Activated T-helper 17 cell treated with anti-CD3 and anti-CD28 coated beads, Interleukin-2, amount 50 U/mL, for 72 hours (primary cell): ENCODE measurements at places on chromosomes 5 and 9.

DNA sequence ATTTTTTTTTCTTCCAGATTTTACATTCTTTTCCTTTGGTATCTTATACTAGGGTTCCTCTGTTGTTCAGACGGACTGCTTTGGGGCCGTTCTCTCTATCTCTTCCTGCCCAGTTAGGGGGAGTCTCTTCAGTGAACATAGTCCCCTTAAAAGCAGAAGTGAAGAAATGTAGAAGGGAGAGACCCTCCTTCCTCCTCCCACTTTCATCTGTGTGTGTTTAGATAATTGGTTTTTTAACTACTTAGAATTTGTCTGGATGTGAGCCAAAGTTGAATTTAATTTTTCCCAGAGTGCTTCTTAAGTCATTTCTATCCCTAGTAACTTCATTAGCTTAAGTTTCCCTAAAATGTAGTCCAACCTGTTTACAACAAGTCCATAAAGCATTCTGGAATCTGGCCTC, 167.5 kb downstream of the HACD4 start:
- no peaks in the 10 kb centered on the region for H3K4me1 ChIP-seq
- no peak overlapping the region for H3K27ac ChIP-seq
- no peak overlapping the region for H3K4me3 ChIP-seq
- peaks cover 16% of the 10 kb centered on the region for H3K36me3 ChIP-seq
- ATAC-seq, result no peak

- H3K4me3 ChIP-seq, result no peak overlapping the region
- peak overlapping the region; percentile 28 for H3K27ac ChIP-seq
- no peaks in the 10 kb centered on the region for H3K4me1 ChIP-seq
- H3K36me3 ChIP-seq, result peaks cover 27% of the 10 kb centered on the region
Observed at GRCh38 chr9:35776018-35776417, 15.4 kb upstream of the NPR2 start.

DNA sequence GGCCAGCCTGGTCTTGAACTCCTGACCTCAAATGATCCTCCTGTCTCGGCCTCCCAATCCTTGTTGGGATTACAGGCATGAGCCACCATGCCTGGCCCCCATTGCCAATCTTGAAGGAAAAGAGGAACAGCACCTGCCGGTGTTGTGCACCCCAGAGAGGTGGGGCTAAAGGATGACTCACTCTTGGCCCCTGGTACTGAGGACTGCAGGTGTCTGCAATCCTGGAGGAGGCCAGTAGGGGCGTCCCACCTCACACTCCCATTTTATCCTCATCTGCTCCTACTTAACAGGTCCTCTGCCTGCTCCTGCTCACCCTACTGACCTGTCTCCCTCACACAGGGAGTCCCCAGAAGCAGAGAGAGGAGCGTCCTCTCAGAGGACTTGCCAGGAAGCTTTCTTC, 390.4 kb downstream of the ARHGEF28 start:
- H3K27ac ChIP-seq, result no peak overlapping the region
- H3K4me1 ChIP-seq, result no peaks in the 10 kb centered on the region
- H3K27me3 ChIP-seq, result peaks cover 33% of the 10 kb centered on the region
- H3K4me3 ChIP-seq, result no peak overlapping the region

- H3K27ac ChIP-seq, result no peak overlapping the region
- H3K27me3 ChIP-seq, result no peaks in the 10 kb centered on the region
- H3K36me3 ChIP-seq, result no peaks in the 10 kb centered on the region
- H3K4me3 ChIP-seq, result no peak overlapping the region
- ATAC-seq, result no peak
Observed at GRCh38 chr5:42881416-42882117, 69.9 kb upstream of the SELENOP start.

DNA sequence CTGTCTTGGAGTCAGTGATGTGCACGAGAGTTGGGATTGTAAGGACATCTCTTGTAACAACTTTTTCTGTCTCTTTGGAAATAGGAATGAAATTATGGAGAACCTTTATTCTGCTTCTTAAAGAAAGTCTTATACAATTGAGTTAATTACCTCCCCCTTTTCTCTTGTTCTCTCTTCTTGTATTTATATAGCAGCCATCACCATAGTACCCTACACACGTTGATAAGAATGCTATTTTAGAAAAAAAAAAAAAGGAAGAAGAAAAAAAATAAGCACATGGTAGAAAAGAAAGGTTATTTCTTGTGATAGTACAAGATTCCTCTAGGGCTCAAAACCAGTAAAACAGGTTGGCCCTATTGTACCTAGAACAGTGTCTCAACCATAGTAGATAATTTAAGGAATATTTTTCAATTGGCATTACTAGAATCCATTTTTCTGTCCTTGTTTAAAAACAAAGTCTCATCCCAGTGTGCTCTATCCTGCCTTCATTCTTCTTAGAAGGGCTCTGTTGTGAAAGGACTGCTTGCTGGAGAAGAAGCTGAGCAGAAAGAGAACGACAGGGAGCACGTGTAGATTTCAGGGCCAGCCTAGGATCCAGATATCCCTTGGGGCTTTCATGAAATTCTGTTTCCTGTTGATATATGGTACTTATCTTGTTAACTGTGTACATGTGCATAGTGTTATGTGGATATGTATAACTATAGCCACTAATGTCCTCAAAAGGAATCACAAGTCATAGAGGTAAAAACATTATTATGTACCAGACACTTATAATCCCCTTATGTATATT, 392.3 kb upstream of the MEF2C start:
- no peak overlapping the region for H3K4me3 ChIP-seq
- ATAC-seq, result no peak
- H3K4me1 ChIP-seq, result no peaks in the 10 kb centered on the region
- no peak overlapping the region for H3K27ac ChIP-seq
- H3K36me3 ChIP-seq, result no peaks in the 10 kb centered on the region

GRCh38 chr5:121870489-121870888, 18.8 kb downstream of the FTMT start:
- H3K4me1 ChIP-seq, result no peaks in the 10 kb centered on the region
- no peak for ATAC-seq
- H3K36me3 ChIP-seq, result no peaks in the 10 kb centered on the region
- H3K4me3 ChIP-seq, result no peak overlapping the region
- no peak overlapping the region for H3K27ac ChIP-seq

DNA sequence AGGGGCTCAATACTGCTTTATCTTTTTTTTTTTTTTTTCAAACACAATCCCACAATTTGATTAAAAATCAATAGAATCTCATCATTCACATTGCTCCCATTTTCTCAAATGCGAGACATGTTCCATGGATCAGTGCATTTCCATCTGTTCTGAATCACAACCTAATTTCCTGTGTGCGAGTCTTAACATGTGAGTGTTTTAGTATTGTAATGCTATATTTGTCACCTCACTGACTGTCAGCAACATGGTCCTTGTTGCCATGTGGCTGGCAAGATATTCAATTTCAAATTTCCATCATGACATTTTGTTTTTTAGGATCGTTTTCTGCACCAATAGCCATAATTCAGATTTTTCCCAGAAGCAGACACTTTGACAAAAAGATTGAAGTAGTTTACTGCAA, 233.2 kb upstream of the PRDM9 start:
- no peak overlapping the region for H3K27ac ChIP-seq
- no peak for ATAC-seq
- H3K4me3 ChIP-seq, result no peak overlapping the region
- H3K4me1 ChIP-seq, result no peaks in the 10 kb centered on the region
- no peaks in the 10 kb centered on the region for H3K36me3 ChIP-seq
- no peaks in the 10 kb centered on the region for H3K27me3 ChIP-seq

DNA sequence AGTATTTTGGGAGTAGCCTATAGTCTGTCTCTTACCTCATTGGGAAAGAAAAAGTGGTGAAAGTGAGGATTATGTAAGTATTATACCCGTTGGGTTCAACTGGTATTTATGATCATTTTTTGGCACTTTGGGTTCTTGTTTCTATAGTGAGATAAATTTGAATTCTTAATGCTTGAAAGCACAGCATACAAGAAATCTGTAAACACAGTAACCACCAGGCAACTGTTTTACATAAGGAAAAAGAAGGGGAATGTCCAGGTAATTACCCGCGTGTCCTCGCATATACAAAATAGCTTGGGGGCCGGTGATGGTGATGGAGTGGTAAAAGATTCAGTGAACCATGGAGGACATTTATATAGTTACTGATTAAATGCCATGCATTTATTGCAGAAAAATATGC, 60.5 kb downstream of the BASP1 start:
- H3K36me3 ChIP-seq, result no peaks in the 10 kb centered on the region
- H3K4me1 ChIP-seq, result no peaks in the 10 kb centered on the region
- no peak overlapping the region for H3K27ac ChIP-seq
- ATAC-seq, result no peak

- no peaks in the 10 kb centered on the region for H3K27me3 ChIP-seq
- no peaks in the 10 kb centered on the region for H3K4me1 ChIP-seq
- H3K27ac ChIP-seq, result no peak overlapping the region
- no peak for ATAC-seq
Observed at GRCh38 chr5:35890021-35891020, 33.6 kb downstream of the IL7R start.

- H3K36me3 ChIP-seq, result no peaks in the 10 kb centered on the region
- no peak overlapping the region for H3K27ac ChIP-seq
- H3K4me3 ChIP-seq, result peak overlapping the region; percentile 58
- peak; percentile 43 for ATAC-seq
- no peaks in the 10 kb centered on the region for H3K4me1 ChIP-seq
Observed at GRCh38 chr9:136133191-136133958, 14.7 kb upstream of the TMEM250 start.

DNA sequence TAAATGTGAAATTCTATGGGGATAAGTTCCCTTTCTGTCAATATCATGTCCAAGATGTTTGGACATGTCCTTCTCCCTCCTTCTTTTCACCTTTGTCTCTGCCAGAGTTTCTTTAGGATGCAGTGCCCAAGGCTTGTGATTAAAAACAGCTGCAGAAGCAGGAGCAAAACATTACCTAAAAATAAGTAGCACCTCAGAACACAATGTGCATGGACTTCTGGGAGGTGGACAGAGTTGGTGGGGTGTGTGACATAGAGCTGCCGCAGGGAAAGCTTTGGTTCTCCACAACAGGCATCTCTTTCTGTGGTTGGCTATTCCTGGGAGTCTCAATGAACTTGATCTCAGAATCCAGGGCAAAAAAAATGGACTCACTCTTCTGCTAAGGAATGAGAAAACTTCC, 97.0 kb downstream of the SEC61B start:
- no peak overlapping the region for H3K27ac ChIP-seq
- peaks cover 22% of the 10 kb centered on the region for H3K27me3 ChIP-seq
- H3K4me1 ChIP-seq, result no peaks in the 10 kb centered on the region
- H3K4me3 ChIP-seq, result no peak overlapping the region
- ATAC-seq, result no peak

DNA sequence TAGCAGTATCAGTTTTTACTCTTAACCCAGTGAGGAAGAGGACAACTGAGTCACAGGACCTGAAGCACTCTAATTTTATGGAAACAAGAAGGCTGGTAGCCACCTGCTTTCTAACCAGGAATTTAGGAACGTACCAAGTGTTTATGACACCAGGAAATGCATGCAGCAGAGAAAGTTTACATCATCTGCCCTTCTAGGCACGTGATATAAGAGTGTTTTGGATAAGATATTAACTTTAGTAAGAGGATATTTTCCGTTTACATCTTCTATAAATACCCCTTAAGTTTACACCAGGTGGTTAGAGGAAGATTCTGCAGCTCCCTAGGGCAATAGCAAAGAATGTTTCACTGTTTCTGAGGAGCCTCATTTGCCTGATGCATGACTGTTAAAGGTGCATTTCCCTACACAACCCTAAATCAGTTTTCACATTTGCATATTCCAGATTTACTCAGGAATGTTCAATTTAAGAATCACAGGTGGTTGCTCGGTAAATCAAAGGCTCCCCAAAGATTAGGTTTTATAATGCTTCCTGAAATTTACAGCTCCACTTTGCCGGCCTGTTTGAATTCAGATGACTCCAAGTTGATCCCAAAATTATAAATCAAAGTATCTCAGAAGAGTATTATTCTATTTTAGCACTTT, 1.8 kb downstream of the TSC1 start:
- no peak for ATAC-seq
- H3K27ac ChIP-seq, result no peak overlapping the region
- H3K4me3 ChIP-seq, result peak overlapping the region; percentile 99
- H3K36me3 ChIP-seq, result peaks cover 5% of the 10 kb centered on the region
- H3K4me1 ChIP-seq, result peaks cover 22% of the 10 kb centered on the region
- H3K27me3 ChIP-seq, result no peaks in the 10 kb centered on the region

GRCh38 chr5:176350416-176350815, 11.1 kb downstream of the KIAA1191 start:
- peaks cover 100% of the 10 kb centered on the region for H3K36me3 ChIP-seq
- no peak overlapping the region for H3K4me3 ChIP-seq
- H3K27ac ChIP-seq, result peak overlapping the region; percentile 73
- peaks cover 16% of the 10 kb centered on the region for H3K4me1 ChIP-seq
- H3K27me3 ChIP-seq, result no peaks in the 10 kb centered on the region

- no peaks in the 10 kb centered on the region for H3K36me3 ChIP-seq
- H3K27ac ChIP-seq, result no peak overlapping the region
- ATAC-seq, result no peak
- H3K4me3 ChIP-seq, result no peak overlapping the region
- peaks cover 8% of the 10 kb centered on the region for H3K27me3 ChIP-seq
Observed at GRCh38 chr5:156534906-156535485, 208.0 kb downstream of the SGCD start.

DNA sequence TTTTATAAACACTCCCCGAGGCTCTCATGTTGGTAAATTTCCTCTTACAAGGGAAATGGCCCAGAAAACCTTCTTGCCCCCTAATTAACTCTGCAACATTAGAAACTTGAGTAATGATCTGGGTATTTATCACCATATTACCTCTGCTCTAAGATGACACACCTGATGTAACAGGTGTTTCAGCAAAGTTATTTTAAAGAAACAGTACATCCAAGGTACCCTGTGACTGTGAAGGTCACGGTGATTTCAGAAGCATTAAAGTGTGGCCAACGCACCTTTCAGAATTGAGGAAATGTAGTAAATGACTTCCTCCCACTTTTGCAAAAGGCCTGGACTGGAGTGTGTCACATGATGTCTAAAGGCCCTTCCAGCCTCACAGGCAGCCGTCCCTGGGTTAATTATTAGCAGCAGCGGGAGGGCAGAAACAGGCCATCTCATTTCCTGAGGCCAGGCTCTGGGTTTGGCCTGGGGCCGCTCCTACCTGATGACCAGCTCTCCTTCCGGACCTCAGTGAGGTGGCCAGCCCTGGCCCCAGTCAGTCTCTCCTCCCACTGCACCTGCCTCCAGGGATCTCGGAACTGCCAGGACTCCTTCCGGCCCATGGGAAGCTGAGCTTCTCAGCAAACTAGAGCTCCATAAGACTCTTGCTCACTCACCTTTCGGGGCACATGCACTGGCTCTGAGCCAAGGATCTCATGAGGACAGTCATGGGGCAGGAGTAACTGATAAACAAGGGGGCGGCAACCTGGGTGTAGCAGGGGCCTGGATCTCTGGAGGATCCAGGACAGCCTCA, 20.7 kb downstream of the PTPN3 start:
- H3K4me3 ChIP-seq, result no peak overlapping the region
- peaks cover 25% of the 10 kb centered on the region for H3K27me3 ChIP-seq
- H3K4me1 ChIP-seq, result no peaks in the 10 kb centered on the region

- no peak overlapping the region for H3K4me3 ChIP-seq
- no peaks in the 10 kb centered on the region for H3K27me3 ChIP-seq
- H3K36me3 ChIP-seq, result no peaks in the 10 kb centered on the region
- no peaks in the 10 kb centered on the region for H3K4me1 ChIP-seq
- H3K27ac ChIP-seq, result no peak overlapping the region
Observed at GRCh38 chr9:92501671-92502393, 19.5 kb upstream of the ASPN start.
